RPMI7951 (cell line): ENCODE measurements at places on chromosomes 6 and 20. TPM values are rescaled to one million over a fixed set of nuclear protein-coding genes. Genes with fewer than 3 reads are reported as not detected.
A peak's percentile ranks its signal among the peaks of the same experiment; 100 is the strongest.

Gene TMX4
- total RNA-seq, result 53.2 and 56.6 TPM in 2 replicates

GRCh38 chr6:125746019-125746414 is 3.4 kb upstream of the HEY2 start:
- DNase-seq, result no peak

GRCh38 chr20:14885661-14886060 is 548.2 kb upstream of the FLRT3 start:
- DNase-seq, result peak; percentile 19

Gene SPATA25
- 0.98 TPM in 1 of 2 replicates, not detected in the other for total RNA-seq

GRCh38 chr20:595330-596308 is 14.5 kb downstream of the TCF15 start:
- no peak for DNase-seq

DNA sequence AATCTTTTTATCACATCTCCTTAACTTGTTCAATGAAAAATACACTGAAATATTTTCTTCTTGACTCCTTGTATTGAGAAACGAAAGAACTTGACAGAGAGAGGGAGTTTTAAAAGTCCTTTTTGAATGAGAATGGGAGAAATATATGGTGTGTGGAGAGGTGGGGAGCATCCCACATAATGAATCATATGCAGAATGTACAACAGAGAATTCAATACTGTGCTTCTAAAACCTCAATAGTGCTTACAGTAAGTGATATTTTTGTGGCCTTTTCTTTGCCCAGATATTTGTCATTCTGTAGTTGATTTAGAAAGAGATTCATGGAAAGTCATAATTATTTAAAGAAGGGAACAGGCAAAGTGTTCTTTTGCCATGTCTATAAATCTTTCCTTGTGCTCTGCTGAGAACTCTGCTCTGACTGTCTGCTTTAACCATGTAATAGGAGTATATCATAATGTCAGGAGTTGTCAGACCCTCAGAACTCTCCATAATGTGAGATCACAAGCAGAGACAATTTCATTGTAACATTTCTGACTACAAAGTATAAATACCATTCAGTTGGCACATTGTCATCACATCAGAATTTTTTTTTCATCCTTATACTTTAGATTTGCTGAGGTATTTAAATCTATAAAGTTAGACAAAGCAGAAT is 32.8 kb upstream of the HS3ST5 start:
- DNase-seq, result no peak

GRCh38 chr6:163645560-163645959 is 231.0 kb downstream of the QKI start:
- no peak for DNase-seq

GRCh38 chr6:115999235-115999634 is 61.5 kb downstream of the FRK start:
- no peak for DNase-seq

- DNase-seq, result no peak
Observed at GRCh38 chr20:23727016-23727415, 23.7 kb downstream of the CST1 start.

- DNase-seq, result peak; percentile 18
Observed at GRCh38 chr6:33251395-33252012, 20.2 kb downstream of the VPS52 start.

- no peak for DNase-seq
Observed at GRCh38 chr6:133394630-133395029, 153.5 kb downstream of the EYA4 start.

Gene ADGRF5
- total RNA-seq, result 0.12 and 0.20 TPM in 2 replicates

DNA sequence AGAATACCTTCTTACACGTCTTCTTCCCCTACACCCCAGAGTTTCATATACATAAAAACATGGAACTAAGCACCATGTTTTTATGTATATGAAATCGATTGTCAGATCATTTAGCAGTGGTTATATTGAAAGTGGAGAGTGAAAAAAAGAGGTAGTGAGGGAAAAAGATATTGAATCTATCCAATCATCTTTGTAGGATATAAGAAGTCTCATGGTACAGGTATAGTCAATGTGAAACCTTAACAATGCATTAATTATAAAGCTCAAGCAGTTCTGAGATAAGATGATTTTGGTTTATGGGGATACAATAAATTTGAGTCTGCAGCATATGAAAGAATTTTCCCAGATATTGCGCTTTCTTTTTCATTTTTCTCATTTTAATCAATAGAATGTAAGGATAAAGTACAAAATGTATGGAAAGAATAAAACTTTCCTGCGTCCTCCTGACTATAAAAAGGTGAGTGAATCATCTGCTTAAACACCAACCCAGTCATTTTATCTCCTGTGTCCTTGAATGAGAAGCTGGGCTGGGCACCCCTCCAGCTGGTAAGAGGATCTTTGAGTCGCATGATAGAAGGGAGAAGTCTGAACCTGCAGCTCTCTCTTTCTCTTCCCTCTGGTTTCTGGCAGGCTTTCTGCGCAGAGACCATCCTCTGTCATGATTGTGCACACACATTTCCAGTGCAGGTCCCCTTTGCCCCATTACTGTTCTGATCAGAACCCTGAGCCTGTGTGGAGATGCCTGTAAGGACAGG is 28.1 kb upstream of the AKIRIN2 start:
- DNase-seq, result peak; percentile 40

DNA sequence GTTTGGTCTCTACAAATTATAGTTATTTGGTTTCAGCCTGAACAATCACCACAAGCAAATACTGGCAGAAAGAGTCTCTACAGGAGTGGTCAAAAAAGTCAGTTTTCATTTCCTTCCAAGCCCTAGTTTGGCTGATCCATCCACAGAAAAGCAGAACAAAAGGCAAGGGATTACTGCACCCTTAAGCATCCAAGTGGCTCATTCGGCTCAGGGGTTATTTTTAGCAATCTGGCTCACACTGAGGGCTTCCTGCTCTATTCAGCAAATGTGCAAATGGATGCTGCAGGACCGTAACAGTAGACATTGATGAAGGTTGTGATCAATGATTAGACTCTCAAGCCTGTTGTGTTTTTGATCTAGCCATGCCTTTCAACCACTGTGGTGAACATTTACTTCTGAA is 62.2 kb upstream of the FABP7 start:
- no peak for DNase-seq

DNA sequence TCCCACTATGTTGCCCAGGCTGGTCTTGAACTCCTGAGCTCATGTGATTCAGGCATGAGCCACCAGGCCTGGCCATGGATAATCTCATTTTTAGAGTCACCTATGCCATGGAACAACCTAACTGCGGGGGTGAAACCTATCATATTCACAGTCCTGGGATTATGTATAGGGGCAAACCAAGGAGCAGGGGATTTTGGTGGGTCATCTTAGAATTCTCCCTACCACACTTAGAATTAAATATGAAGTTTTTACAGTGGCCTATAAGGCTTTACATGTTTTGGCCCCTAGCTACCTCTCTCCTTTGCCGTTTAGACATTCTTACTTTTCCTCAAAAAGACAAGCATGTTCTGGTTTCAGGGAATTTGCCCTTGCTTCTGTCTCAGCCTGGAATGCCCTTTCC is 20.6 kb upstream of the VEGFA start:
- no peak for DNase-seq

- DNase-seq, result peak; percentile 74
Observed at GRCh38 chr20:8722277-8722928, 346.5 kb upstream of the PLCB4 start.

Gene SSR1
- total RNA-seq, result 112 and 119 TPM in 2 replicates

DNA sequence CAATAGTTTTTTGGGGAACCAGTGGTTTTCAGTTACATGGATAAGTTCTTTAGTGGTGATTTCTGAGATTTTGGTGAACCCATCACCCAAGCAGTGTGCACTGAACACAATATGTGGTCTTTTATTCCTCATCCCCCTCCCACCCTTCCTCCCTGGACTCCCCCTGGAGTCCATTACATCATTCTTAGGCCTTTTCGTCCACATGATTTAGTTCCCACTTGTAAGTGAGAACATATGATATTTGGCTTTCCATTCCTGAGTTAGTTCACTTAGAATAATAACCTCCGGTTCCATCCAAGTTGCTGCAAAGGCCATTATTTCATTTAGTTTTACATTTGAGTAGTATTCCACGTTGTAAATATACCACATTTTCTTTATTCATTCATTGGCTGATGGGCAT is 28.3 kb downstream of the RPP40 start:
- DNase-seq, result no peak

DNA sequence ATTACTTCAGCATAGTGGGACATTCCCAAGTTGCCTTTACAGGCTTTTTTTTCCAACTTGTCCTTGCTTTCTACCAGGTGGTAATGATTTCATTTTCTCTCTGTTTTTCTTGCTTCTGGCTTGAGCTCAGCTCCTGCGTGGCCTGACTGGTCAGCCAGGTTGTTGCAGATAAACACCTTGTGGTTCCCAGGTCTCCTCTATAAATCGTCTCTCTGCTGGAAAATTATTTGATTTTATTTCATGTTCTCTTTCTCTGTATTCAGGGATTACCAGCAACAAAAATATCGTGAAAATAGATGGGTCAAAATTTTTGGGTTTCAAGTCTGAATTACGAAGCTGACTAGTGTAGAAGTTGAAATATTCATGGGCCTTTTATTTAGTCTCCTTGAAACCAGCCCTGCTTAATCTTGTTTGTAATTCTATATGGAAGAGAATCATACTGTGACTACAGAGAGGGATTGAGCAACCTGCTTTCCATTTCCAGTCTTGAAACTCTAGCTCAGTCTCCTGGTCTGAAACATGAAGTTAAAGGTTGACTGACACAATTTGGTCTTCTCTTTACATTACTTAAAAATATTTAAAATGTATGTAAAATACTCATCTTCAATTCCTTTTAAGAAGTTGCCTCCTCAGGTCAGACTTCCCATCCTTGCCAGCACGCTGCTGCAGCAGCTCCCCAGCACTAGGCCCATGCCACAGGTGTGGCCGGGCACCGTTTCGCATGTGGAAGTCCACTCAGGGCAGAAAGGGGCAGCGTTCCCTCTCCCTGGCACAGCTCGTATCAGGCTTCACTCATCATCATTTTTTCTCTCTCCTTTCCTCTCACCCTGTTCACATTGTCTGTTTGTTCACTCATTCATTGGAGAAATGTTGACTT is 7.1 kb downstream of the DUSP22 start:
- DNase-seq, result no peak

GRCh38 chr20:44135012-44135412 is 52.0 kb downstream of the JPH2 start:
- DNase-seq, result peak; percentile 48

GRCh38 chr6:82419132-82419581 is 55.5 kb downstream of the TPBG start:
- DNase-seq, result no peak

DNA sequence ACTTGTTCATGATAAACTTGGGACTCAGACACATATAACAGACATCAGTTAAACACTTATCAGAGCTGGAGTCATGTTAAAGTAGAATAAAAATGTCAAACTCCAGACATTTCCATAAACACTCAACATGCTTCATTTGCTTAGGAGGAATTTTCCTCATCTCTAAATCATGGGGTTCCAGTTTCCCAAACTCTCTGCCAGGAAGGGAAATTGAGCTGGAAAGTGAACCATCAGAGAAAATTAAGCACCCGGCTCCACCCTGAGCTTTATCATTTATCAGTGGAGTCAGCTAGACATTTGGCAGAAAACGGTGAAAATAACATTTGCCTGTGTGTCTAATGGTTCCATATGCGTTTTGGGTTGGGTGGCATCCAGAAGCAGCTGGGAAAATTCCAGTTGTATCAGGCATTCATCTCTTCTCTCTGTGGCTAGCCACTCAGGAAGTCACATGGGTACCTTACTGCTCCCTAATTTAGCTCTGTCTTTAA is 25.3 kb upstream of the ZNFX1 start:
- peak; percentile 96 for DNase-seq

GRCh38 chr6:13262302-13263230 is 65.8 kb downstream of the TBC1D7 start:
- no peak for DNase-seq

Gene PLG
- not detected in 2 replicates for total RNA-seq

GRCh38 chr20:63738687-63739129 is 868 bp upstream of the SLC2A4RG start:
- DNase-seq, result peak; percentile 29

DNA sequence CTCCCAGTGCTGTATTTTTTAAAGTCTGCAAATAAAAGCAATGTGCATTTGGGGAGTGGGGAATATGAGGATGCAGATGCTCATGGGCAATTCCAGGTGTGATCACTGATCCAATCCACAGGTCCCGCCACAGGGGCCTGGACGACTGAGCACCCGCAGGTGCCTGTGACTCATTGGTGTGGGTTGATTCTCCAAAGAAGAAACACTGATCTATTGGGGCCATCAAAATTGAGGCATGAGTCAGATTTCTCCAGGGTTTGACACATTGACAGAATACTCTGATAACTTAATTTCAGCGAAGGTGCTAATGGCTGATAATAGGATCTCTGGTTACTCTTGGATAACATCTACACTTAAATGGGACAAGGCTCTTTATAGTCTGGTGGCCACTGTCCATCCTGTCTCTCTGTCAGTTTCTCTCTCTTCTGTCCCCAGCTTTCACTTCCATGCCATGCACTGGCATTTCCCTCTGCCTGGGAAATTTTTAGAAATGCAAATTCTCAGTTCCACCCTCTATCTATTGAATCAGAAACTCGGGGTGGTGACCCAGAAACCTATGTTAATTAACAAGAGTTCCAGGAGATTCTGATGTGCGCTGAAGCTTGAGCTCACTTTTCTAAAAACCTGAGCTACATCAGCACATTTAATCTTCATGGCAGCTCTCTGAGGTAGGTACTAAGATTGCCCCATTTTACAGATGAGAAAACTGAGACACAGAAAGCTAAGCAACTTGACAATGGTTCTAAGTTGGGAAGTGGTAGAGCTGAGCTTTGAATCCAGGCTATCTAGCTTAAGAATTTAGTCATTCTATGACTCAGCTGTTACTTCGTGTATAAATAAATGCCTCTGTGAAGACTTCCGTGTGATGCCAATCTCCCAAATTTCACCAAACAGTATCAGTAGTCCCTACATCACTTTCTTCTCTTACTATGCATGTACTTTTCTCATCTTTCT is 10.2 kb upstream of the RCAN2 start:
- no peak for DNase-seq

Gene ABHD12
- 65.9 and 78.9 TPM in 2 replicates for total RNA-seq

Gene GPX5
- not detected in 2 replicates for total RNA-seq
